ENCODE measurements at places on chromosomes 16 and 17.

GRCh38 chr16:21628121-21628726 lies 24.2 kb downstream of the IGSF6 start:
- no peak for DNase-seq

GRCh38 chr17:68598074-68598473 lies 3.1 kb downstream of the FAM20A start:
- DNase-seq, result no peak

DNA sequence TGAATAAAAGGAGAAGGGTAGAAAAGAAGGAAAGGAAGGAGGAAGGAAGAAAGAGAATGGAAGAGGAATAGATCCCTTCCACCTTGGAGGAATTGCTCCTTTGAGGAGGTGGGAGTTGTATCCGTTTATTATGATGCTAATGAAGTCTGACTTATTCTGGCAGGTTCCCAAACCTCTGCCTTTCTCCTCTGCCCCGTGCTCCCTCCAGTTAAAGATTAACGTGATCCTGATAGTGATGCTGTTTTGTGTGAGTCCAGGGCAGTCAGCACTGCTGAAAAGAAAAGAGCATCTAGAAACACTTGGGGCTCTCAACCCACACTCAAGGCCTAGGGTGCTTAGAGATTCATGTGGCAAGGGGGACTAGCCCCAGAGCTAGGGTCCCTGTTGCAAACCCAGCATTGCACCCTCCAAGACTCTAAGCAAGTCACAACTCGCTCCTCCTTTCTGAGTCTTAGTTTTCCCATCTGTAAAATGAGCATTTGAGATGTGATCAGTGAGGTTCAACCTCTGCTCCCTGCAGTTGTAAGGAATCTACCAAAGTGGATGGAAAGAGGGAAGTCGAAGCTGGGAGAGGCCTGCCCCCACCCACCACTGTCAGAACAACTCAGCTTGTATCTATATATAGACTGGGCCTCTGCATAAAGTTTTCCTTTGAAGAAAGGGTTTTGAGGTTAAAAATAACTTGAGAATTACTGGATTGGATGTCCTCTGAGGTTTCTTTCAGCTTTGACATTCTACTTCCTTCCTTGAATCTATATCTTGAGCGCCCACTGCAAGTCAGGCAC lies 46.9 kb upstream of the TMEM132E start:
- DNase-seq, result no peak

- no peak for DNase-seq
Measured at GRCh38 chr17:42188749-42189650, 3.7 kb upstream of the HCRT start.

- DNase-seq, result peak; percentile 73
Measured at GRCh38 chr16:28192806-28193529, 18.8 kb downstream of the XPO6 start.

- DNase-seq, result no peak
Measured at GRCh38 chr16:51222016-51222415, 70.9 kb upstream of the SALL1 start.

GRCh38 chr17:64297467-64298088 lies 34.5 kb upstream of the TEX2 start:
- no peak for DNase-seq

DNA sequence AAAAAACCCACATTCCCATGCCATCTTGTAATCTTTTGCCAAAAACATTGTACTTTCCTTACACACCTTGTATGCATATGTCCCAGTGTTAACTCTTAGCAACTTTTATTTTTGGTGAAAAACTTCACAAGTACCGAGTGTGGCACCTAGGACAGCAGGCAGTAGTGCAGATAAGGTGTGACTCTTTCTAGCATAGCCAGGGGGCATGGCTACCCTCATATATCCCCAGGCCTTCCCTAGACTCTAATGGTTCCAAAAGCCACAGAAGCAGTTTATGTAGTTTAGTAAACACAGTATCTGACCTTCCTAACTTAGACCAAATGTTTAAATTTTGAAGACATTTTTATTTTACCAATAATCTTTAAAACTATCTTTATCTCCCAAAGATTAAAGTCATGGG lies 20.5 kb upstream of the MILR1 start:
- DNase-seq, result no peak

DNA sequence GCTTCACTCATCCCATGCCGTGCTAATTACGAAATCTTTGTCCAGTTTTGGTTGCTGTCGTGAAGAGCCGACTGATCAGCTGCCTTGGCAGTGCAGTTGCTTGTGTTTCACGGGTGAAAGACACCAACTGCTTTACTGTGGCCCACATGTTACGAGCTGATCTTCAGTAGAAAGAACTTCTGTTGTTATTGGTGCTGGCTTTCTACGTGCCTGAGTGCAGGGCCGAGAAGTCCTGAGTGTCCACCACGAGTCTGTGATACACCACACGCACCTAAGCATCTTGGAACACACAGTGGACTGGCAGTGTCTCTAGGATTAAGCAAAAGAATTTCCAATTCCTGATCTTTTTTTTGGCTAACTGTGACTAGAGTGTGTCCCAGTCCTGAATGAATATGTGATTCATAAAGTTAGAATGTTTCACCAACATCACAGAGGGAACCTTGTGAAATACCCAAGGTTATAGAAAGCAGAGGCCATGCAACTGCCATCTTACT lies 70.4 kb upstream of the CLEC18A start:
- DNase-seq, result no peak

- no peak for DNase-seq
Measured at GRCh38 chr16:58269526-58269925, 25.3 kb downstream of the PRSS54 start.

DNA sequence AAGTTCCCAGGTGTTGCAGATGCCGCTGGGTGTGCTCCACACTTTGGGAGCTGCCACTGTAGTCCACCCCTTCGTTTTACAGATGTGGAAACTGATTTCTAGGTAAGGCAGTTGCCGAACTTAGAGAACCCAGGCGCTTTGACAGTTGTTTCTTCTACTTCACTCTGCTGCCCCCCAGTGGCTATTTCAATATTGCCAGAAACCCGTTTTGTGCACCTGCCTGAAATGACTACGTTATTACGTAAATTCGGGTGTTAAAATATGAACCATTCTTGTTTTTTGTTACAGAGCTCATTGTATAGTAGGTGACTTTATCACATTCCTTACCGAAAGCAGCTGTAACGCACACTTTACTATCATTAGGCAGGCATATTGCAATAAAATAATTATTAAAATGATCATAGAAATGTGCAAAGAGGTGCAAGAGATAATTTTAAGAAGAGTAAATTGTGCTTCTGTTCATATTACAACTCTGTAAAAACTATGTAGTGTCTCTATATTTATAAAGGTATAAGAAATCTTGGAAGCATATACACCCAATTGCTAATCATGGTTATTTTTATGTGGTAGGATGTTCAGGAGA lies 44.9 kb downstream of the OTOA start:
- peak; percentile 88 for DNase-seq

- DNase-seq, result peak; percentile 85
Measured at GRCh38 chr16:29700253-29700987, 21.4 kb downstream of the QPRT start.

GRCh38 chr17:33261820-33262219 lies 31.3 kb downstream of the ASIC2 start:
- no peak for DNase-seq

- DNase-seq, result no peak
Measured at GRCh38 chr16:29841631-29842030, 21.4 kb downstream of the MVP start.

DNA sequence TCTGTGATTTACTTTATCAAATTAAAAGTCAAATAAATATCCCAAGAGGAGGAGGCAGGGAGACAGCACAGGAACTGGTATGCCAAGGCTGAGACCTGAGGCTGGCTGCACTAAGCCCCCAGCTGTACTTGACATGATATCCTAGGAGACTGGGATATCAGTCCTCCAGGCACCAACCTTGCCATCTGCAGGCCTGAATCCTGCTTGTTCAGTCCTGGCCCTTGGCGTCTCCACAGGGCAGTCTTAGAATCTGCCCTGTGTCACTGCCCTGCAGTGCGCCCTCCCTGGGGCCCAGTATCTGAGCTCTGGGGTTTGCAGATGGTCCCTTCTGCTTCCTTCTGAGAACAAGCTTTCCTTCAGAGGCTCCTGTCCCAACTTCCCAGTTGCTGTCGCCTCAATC lies 75.9 kb downstream of the HS3ST3A1 start:
- DNase-seq, result no peak

DNA sequence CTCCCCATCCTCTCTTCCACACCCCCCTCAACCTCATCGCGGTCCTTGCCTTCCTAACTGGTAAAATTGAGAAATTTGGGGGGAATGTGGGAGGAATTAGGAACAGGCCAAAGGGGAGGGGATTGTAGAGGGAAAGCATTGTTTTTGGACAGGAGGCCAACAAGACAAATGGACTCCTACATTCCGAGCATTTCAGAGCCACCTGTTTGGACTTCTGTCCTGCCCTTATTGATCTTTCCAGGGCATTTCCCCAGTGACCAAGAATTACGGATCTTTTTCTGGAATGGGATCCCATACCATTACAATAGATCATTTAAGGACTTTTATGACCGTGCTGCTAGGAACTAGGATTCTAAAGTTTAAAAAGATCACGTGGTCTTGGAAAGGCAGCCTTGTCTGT lies 221.3 kb upstream of the ASIC2 start:
- DNase-seq, result no peak

DNA sequence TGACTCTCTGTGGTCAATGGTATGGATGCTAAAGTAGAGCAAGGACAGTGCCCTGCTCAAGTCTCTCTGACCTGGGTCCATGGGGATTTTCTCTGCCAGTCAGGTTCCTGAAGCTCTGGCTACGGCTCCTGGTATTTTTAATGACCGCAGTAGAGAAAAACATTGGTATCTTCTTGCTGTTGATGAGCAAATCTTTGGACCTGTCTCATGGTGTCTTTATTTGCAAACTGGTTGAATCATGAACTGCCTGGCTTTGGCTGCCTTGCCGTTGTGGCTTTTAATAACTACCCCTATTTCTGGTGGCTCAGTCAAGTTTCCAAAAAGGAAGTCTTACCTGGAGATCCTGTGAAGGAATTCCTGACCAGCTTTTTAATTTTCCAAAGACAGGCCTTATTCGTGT lies 8.7 kb downstream of the FAM234A start:
- no peak for DNase-seq

DNA sequence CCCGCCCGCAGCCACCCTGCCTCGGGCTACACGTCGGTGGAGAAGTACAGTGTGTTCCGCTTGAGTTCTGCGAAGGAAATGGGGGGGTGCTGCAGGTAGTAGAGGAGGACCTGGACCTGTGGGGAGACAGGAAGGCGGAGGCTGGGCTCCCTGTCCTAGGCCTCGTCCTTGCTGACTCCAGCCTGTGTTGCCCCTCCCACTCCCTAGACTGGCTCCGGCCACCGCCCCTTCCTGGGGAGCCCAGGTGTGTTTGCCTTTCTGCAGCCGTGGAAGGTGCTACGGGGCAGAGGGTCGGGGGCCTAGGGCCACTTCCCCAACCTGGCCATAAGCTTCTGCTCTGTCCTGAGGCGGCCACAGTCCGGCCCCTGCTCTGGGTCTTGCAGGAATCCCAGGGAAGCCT lies 9.1 kb downstream of the TIMM22 start:
- no peak for DNase-seq

DNA sequence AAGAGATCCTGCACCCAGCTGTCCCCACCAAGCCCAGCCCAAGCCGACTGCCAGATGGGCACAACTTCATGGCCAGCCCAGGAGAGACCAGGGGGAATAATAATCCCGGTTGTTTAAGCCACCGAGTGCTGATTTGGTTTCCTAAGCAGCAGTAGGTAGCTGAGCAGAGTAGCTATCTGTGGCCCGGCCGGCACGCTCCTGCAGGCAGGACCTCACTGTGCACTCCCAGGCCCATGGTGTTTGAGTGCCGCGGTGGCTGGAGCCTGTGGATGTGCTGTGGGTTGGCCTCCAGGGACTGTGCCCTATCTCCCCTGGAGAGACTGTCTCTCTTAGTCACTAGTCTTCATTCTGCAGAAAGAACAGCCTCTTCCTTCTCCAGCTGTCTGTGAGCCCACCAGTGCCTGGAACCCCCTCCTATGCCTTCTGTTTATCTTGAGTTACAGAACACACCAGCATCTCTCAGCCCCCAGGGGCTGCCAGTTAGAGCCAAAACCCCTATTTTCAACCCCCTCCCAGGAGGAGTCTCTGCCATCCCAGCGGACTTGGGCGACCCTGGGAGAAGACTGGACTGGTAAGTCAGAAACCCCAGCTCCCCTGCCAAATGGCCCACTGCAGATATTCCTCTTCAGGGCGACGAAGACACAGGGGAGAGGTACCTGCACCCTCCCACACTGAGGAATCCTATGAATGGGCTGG lies 152.0 kb downstream of the SDK2 start:
- no peak for DNase-seq

DNA sequence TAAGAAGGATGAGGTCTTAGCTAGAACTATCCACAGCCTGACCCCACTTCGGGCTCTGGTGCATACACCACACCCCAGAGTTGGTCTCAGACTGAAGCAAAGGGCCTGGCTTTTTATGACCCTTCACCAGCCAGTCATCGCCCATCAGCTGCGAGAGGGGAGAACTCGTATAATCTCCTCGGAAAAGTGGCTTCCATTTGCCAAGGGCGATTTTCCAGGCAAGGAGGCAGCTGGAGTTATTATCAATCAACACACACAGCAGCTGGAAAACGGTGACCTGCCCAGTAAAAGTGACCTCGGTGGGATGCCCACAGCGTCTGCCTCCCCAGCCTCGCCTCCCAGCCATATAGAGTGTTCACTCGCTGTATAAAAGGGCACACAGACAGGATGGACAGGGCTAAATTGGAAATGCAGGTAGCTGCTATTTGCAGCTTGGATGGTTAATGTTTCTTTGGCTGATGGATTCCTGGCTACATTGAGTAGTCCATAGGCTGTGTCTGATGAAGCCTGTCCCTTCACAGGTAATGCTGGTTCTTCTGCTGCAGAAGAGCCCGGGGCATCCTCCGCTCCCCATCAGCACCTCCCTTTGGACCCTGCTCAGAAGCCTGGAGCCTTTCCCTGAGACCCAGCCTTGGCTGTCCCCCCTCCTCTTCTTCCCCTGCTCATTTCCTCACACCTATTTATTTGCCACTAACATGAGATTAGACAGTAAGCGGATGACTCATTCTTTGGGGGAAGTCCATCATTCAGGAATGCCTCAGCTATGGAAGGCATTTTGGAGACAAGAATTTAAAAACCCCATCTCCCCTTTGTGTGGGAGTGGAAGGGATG lies 45.7 kb downstream of the TMEM186 start:
- DNase-seq, result no peak

- DNase-seq, result no peak
Measured at GRCh38 chr17:16882243-16882925, 89.5 kb downstream of the TNFRSF13B start.

- peak; percentile 96 for DNase-seq
Measured at GRCh38 chr17:28726627-28727491, 826 bp upstream of the TLCD1 start.

DNA sequence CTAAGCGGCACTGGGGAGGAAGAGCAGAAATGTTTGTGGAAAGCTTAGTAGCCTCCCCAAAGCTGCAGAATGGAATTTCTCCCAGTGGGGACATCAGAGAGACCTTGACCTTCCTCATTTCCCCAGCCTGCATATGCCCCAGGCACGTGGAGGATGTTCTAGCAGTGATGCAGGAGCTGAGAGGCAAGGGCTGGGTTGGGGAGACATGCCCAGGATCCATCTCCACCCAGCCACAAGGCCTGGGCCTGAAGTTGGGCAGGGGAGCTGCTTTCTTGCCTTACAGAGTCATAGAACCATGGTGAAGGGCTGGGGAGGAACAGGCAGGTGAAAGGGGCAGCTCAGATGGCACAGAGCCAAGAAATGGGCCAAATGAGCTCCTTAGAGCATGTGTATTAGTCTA lies 104.0 kb downstream of the TMEM132E start:
- no peak for DNase-seq

- DNase-seq, result no peak
Measured at GRCh38 chr17:34699181-34699580, 119.8 kb downstream of the TMEM132E start.

- DNase-seq, result peak; percentile 27
Measured at GRCh38 chr17:60094754-60095153, 16.0 kb upstream of the HEATR6 start.

GRCh38 chr16:49542946-49543630 lies 169.5 kb downstream of the C16orf78 start:
- DNase-seq, result no peak
